Skeletal muscle cell (primary cell): ENCODE measurements at places on chromosomes 13 and 19.

DNA sequence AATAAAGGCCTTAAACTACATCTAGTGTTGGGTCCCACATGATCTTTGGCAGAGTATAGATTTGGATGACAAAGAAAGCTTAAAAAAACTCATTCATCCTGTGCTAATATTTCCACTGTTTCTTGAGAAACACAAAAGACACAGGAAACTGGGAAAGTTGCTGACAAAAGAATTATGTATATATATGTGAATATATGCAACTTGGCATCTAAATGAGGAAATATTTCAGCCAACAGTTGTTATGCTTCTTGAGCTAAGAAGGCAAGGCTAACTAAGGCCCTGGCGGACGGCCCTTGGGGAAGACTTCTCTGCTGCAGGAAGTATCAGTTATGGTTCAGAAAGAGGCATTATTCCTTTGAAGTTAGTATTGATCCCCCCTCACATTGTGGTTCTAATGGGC, 491.8 kb downstream of the DIAPH3 start:
- DNase-seq, result no peak

GRCh38 chr19:560121-560520, 12.3 kb upstream of the BSG start:
- no peak for DNase-seq

GRCh38 chr13:45575146-45575829, 40.3 kb downstream of the ERICH6B start:
- DNase-seq, result no peak

- DNase-seq, result peak; percentile 68
Observed at GRCh38 chr19:16338470-16339360, 14.1 kb downstream of the KLF2 start.

DNA sequence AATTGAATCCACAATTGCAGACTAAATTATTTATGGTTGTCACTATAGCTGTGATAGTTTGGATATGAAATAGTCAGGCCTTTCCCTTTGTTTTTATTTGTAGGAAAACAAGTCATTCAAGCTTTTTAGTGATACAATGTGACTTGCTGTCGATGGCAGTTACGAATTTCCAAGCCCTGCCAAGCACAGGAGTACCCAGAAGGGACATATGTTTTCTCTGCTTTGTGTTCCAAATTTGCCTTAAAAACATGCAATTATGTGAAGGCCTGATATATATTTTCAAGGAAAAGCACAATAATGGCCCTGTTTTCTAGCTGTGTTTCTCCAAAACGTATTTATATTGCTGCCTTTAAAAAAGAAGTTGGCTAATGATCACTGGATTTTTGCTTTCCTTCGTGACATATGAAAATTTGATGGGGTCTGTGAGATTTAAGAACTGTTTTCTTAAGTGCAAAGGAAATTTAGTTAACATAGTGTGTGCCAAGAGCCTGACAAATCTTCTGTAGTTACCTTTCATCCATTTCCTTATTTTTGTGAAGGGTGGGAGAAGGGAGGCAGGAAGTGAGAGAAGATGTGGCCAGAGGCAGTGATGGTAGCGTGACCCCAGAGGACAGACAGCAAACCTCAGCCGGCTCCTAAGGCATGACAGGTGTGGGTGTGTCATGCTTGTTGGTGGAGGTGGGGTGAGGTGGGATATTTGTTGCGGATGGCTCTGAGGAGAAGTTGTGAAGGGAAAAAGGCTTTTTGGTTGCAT, 79.6 kb downstream of the TEX26 start:
- no peak for DNase-seq
